ENCODE measurements at places on chromosomes 2 and 18. TPM values are rescaled to one million over a fixed set of nuclear protein-coding genes. Genes with fewer than 3 reads are reported as not detected.

- DNase-seq = no peak
Measured at GRCh38 chr18:777021-777420, 35.0 kb downstream of the YES1 start.

GRCh38 chr2:68253219-68254068 lies 1.1 kb upstream of the PPP3R1 start:
- peak; percentile 59 for DNase-seq

GRCh38 chr2:203889944-203890343 lies 22.4 kb downstream of the CTLA4 start:
- DNase-seq = no peak

DNA sequence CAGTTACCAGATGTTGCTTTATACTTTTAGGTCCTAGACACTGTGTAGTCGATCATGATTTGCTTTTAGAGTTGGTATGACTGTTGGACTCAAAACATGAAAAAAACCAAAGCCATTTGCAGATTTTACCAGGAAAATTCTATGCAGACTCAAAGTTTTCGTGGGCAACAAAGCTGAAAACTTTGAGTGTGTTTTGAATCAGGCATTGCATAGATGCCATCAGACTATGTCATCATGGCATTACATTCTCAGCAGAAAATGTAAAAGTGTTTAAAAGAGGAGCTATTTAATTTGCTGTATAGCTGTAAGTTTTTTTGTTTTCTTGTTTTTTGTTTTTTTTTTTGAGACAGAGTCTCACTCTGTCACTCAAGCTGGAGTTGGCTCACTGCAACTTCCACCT lies 43.5 kb upstream of the ELAC1 start:
- DNase-seq = no peak

Gene BCL11A
- total RNA-seq = not detected

Gene UGT1A5
- total RNA-seq = not detected

Gene ARHGEF4
- total RNA-seq = 2.5 TPM

Gene CYP1B1
- 5.8 TPM for total RNA-seq

Gene TM4SF20
- total RNA-seq = not detected

Gene GAREM1
- 0.52 TPM for total RNA-seq

DNA sequence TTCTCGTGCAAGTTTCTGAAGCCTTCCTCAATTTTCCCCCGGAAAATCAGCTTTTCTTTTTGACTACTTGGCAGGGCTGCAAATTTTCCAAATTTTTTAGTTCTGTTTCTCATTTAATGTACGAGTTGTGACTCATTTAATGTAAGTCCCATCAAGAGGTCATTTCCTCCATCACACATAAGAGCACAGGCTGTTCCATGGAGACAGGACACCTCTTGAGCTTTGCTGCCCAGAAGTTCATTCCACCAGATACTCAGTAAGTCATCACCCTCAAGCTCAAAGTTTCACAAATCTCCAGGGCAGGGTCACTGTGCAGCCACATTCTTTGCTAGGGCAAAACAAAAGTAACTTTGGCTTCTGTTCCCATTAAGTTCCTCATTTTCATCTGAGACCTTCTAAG lies 101.5 kb upstream of the TEKT4 start:
- no peak for DNase-seq

Gene LCT
- total RNA-seq = 0.06 TPM

- DNase-seq = no peak
Measured at GRCh38 chr2:172996387-172996961, 79.2 kb upstream of the MAP3K20 start.

DNA sequence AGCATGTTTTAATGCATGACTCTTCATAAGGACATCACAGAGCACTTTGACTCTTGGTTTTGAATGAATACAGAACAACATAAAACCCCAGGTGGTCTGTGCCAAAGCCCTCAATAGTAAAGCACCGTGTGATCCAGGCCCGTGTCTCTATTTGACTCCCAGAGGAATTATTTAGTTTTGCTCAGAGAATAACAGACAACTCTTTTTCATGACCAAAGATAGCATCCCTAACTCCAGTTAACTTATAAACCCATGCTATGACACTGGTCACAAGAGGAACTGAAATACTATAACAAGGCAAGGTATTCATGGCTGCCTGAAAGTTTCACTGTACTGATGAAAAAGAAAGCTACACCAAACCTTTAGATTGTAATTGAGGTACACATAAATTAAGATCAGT lies 128.4 kb downstream of the IKZF2 start:
- no peak for DNase-seq

- no peak for DNase-seq
Measured at GRCh38 chr2:160063879-160064612, 1.6 kb upstream of the PLA2R1 start.

GRCh38 chr2:180110469-180110868 lies 103.4 kb upstream of the CWC22 start:
- DNase-seq = no peak

DNA sequence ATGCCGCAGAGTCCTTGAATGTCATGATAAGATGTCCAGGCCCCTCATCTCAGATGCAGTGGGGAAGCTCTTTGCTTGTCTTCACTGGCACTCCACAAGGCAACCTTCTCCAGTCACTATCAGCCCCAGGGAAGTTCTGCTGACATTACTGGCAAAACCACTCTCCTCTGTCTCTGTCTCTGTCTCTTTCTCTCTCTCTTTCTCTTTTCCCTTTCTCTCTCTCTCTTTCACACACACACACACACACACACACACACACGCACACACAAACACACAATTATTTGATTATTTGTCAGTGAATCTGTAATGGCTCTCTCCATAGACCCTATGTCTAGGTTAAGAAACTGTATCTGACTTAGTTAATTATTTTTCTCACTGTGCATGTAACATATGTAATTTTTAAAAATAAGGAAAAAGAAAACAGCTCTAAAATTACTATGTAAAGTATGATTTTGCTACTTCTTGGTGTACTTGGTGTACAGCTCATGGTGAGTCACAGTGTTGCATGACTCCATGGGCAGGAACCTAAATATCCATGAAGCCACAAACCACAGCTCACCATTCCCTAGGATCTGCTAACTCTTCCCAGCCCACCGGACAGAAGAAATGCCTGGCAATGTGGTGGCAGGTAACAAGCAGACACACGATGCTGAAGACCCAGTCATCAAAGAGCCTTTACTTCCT lies 594.9 kb upstream of the ID2 start:
- no peak for DNase-seq

- DNase-seq = no peak
Measured at GRCh38 chr2:106073678-106074406, 120.3 kb downstream of the UXS1 start.

GRCh38 chr2:158967731-158968395 lies 577 bp upstream of the TANC1 start:
- no peak for DNase-seq

DNA sequence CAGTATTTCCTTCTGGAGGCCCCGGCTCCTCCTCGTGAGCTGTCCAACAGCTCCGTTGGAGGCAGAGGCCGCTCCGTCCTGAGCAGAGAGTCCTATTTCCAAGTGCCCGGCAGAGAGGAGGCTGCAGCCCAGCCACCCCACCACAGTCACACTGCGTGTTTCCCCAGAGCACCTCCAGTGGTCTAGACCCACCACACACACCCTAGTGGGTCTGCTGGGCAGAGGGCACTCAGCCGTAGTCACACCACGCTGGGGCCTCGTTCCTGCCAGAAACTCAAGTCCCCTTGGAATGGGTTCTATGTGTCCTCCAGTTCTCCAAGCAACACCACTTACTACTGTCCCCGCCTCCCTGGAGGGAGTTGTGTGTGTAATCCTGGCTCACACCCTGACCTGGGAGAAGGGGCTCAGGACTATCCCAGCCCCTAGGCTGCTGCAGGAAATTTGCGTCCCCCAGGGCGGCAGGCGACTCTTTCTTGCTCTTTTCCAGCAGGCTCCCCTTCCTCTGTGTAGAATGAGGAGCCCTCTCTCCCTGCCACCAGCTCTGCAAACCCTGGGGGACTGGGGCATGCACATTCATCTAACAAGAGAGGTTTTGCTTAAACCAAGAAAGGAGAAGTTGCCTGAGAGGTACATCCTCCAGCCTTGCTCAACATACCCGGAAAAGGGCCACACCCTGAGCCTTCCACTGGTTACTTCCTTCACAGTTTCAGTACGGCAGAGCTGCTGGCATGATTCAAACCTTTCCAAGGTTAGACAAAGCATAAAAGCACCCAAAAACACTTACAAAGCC lies 114.1 kb downstream of the NDUFA10 start:
- DNase-seq = no peak

DNA sequence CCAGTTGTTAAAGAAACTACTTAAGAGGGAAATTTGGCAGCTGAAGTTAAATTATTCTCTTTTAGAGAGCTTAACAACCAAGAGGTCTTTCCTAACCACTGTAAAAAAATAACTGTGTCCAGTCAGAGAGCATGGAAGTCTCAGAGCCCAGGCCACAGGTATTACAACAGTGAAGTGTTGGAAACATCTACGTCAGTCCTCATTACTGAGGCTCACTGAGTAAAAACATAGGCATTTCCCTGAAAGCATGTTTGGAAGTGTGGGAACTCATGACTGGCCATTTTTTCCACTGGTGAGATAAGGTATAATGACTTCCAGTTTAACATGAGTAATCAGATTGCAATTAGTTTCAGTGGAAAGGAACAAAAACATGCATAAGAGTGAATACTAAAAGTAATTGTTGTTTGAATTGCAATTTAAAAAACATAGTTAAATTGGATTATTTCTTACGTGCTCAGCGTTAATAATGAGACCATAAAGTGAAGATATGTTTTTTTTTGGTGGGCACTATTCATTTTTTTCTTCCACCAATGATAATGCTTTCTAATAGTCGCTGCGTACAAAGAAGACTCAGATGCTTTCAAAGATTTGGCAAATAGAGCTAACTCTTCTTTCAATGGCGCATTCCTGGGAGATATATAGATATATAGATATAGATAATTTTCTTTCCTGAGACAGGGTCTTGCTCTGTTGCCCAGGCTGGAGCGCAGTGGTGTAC lies 60.8 kb downstream of the EFEMP1 start:
- DNase-seq = no peak
